ENCODE measurements at places on chromosomes 12 and 14. TPM values are rescaled to one million over a fixed set of nuclear protein-coding genes. Genes with fewer than 3 reads are reported as not detected.

Gene LALBA
- total RNA-seq: not detected

Gene METTL1
- total RNA-seq: 9.7 TPM

Gene MYO1A
- 0.57 TPM for total RNA-seq

Gene DNAI7
- 0.39 TPM for total RNA-seq
